ENCODE measurements at places on chromosomes 7 and 10. TPM values are rescaled to one million over a fixed set of nuclear protein-coding genes. Genes with fewer than 3 reads are reported as not detected.

DNA sequence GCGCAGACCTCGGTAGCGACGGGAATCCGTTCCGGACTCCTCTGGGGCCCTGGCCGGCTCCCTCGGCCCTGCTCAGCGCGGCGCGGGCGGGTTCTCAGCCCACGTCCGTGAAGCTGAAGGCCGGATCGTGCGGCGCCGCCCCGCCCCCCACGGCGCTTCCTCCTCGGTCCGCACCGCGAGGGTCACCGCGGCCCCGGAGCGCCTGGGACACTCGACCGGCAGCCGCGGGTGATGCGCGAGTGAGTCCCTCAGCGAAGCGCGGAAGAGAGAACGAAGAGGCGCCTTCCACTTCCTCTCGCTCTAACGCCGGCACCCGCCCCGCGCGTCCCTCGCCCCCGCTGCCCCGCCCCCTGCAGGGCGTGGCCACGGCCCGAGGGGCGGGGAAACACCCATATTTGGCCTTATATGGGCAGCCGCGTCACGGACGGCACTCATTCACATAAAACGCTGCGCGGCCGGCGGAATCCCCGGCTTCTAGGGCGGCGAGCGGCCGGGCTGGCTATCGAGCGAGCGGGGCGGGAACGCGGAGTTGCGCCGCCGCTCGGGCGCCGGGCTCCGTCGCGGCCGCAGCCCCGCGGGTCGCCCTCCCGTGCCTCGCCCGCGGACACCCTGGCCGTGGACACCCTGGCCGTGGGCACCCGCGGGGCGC is at the start of gene DUSP5:
DUSP5 (plus strand) TSS at position 470 of the 649 bp plus-strand sequence. CDS start 215 bp downstream, outside the sequence.
- no peak for DNase-seq

RAPGEF5 gene
- polyA plus RNA-seq: 2.1 TPM

DNA sequence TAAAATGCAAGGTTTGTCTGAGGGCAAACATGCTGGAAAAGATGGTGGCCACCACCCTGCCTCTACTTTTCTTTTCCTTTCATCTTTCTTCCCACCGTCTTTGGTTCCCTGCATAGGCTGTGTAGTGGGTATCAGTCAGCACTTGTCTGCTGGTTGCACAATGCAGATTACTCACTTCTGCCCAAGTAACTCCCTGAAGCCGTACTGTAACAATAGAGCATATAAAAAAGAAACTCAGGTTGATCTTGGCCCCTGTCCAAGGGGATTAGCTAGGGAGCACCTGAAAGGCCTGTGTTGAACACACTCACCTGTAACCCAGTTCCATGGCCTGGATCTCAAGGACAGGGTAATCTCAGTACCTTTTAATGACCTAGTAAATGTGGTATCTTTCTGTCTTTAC is 533.0 kb upstream of the GALNT17 start:
- peak; percentile 97 for DNase-seq

CCDC172 gene
- not detected for polyA plus RNA-seq

DNAH11 gene
- under 0.01 TPM for polyA plus RNA-seq

GRCh38 chr10:4127518-4128315 is 342.7 kb upstream of the KLF6 start:
- DNase-seq: no peak

DNA sequence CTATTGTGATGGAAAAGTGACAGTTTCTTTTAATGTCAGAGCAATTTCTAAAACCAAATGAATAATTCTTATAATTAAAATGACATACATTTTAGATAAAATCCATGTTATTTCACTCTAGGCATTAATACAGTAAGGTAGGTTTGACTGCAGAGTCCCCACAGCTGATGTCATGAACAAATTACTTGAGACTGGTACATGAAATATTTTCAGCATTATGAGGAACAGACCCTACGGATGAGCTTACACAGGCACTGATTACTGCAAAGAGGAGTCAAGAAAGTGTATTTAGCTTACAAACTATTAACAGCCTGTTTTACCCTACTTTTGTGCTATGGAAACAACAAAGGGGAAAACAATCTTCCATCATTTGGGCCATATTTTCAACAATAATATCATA is 8.9 kb downstream of the COL1A2 start:
- no peak for DNase-seq

- DNase-seq: no peak
Measured at GRCh38 chr10:6274040-6274439, 71.3 kb downstream of the PFKFB3 start.

POLR2J2 gene
- 2.8 TPM for polyA plus RNA-seq

- DNase-seq: no peak
Measured at GRCh38 chr10:36187380-36188079, 545.4 kb upstream of the FZD8 start.

GRCh38 chr10:104449391-104449790 is 95.8 kb downstream of the CFAP58 start:
- DNase-seq: no peak

DNA sequence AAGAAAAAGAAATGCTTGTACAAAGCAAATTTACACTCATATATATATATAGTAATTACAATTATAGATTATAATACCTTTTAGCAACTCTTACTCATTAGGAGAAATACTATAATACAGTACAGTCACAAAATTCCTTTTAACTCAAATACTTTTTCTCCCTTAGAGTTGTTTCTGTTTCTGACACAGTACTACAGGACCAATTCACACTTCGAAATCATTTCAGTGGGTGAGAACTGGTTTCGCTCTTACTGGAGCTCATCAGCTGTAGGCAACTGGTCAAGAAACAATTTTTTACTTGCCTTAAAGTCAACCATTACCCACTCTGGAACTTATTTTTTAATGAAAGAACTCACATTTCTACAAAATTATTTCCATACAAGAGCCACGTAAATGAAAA is 6.0 kb downstream of the CCDC186 start:
- no peak for DNase-seq

GRCh38 chr10:78178940-78179339 is 145.3 kb downstream of the RPS24 start:
- no peak for DNase-seq

C10orf143 gene
- polyA plus RNA-seq: 1.4 TPM

NKX1-2 gene
- polyA plus RNA-seq: 0.89 TPM

PDLIM1 gene
- 200 TPM for polyA plus RNA-seq

DNA sequence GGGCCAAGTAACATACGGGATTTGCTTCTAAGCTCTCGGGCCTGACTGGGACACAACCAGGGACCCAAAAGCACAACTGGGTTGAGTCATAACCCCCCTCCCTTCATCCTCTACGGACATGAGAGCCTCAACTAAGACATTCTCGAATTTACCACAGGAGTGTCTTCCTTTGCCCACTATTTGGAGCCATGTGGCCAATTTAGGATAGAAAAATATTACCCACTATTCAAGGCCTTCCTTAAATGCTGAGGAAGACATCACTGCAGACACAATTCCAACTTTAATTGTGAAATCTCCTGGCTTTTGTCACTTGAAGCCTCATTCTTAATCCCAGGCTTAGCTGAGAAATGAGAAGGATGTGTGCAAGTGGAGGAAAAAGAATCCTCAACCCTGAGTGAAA is 11.8 kb downstream of the CTBP2 start:
- DNase-seq: no peak

DNA sequence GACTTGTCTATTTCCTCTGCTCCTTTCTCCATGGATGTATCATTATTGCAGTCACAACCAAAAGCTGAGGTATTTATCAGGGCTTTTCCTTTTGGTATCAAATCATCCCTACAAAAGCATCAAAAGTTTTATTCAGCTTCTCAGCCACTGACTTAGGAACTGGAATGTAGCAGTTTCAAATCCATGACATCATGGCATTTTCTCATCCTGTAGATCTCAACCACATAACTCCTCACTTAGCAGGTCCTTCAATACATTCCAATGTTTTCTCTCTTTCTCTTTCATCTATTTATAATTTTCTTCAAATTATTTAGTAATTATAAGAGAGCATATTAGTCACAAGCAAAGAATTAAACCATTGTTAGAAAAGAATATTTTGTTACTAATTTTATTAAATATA is 537.4 kb upstream of the SORCS1 start:
- DNase-seq: no peak

GRCh38 chr10:119567978-119568377 is 25.5 kb upstream of the RGS10 start:
- no peak for DNase-seq

All from keratinocyte (primary cell).